ENCODE measurements at places on chromosomes 2 and 18.

DNA sequence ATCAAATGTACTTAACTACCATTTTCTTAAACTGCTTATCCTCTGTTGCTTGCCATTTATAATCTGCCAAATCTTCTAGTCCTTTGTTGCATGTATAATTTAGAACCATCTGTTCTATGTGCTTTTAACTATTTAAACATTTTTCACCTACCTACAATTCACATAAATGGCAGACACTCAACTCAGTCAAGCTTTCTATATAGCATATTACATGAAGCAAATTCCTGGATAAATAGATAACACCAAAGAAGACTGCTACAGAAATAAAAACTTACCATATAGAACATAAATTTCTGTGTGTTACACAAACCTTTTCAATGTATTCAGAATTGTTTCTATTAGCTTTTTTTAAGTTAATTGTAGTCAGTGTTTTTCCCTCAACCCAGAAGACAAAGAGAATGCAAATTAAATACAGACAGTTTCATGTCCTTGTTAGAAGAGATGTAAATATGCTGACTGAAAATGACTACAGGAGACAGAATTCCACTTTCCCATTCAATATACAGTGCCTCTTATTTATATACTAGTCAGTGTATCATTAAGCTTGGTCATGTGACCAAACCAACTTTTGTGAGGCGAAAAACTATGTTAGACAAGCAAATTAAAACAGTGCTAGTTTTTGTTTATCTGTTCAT is 2.6 kb downstream of the BAZ2B start:
- DNase-seq: no peak

- DNase-seq: no peak
Observed at GRCh38 chr2:557635-558301, 119.4 kb downstream of the TMEM18 start.

DNA sequence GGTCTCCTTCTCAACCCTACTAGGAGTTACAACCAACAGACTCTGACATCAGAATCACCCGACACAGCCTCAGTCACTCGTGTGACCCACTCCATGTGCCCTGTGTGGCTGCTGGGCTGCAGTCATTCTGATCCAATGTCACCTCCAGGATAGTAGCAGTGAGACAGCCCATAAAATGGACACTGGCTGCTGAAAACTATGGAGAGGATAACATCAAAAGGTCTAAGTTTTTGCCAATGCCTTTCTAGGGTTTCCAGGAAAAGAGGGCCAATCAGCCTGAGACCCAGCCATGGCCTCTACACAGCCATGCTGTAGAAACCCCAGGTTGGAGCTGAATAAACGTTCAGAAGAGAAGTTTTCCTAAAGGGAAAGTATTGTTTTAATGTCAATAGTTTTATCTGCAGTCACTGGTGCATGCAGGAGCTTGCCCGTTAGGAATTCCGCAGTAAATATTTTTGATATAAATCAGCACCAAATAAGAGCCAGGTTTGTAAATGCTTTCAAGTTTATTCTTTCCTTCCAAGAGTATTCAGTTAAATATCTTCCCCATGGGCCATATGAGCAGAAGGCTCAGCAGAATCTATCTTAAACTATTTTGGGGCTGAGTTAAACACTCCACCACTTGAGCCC is 92.2 kb upstream of the PID1 start:
- no peak for DNase-seq

DNA sequence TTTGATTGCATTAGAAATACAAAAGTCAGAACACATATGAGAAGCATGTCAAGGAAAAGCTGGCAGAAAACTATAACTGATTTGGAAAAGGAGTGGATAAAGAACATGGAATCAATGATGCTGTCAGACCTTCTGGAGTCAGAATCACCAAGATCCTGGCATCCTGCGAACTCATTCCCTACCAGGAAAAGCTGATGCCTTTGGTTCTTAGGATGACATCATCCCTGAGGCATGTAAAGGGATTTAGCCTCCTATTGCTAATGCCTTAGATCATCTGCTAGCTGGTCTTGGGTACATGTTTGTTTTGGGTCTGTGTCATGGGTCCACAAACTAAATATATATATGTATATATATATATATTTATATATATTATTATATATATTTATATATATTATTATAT is 680.7 kb downstream of the EPHA4 start:
- DNase-seq: no peak

GRCh38 chr2:37205689-37206341 is 9.5 kb downstream of the CEBPZOS start:
- DNase-seq: no peak

GRCh38 chr2:181189951-181190350 is 209.5 kb downstream of the UBE2E3 start:
- DNase-seq: no peak

DNA sequence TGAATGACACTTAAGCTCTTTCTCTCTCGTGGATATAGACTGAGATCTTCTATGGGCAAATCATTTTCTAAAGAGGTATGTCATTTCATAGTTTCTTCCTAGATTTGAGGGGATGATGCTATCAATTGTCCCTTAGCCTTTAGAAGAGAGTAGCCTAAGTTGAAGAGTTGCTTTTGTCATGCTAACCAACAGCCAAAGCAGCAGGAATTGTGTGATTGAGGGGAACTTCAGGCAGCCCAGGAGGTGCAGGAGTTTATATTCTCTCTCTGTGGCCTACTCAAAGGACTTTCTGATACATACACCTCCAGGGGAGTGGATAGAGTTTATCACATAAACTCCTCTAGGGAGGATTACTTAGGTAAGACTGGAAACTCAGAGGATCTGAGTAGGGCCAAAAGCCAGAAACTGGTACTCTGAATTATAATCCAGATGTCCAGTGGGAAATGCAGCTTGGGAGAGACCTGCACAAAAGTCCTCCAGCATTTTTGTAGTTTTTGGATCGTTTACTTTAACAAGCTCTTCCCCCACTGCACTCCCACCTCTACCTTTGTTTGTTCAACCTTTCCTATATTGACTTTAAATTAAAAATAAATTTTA is 150.7 kb upstream of the CCDC68 start:
- no peak for DNase-seq

DNA sequence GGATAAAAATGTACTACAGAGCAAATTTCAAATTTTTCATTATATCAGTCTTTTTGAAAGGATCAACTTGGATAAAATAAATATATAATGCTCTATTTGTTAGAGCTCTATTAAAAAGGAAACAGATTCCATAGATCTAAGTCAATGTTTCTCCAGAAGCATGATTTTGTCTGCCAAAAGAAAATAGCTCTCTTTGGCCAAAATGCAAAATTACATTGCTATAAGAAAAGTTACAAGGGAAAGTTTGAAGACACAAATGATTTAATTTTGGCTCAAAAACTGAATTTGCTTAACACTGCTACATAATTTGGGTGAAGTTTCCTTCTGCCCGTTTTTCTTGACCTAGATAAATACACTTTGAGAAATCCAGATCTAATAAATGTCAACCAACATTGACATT is 15.7 kb downstream of the C2orf69 start:
- no peak for DNase-seq

Measured in CD4-positive, alpha-beta T cell treated with Interferon gamma for 1 hour (primary cell).